Activated T-cell treated with anti-CD3 and anti-CD28 coated beads for 48 hours (primary cell): ENCODE measurements at places on chromosomes 3 and 15.

DNA sequence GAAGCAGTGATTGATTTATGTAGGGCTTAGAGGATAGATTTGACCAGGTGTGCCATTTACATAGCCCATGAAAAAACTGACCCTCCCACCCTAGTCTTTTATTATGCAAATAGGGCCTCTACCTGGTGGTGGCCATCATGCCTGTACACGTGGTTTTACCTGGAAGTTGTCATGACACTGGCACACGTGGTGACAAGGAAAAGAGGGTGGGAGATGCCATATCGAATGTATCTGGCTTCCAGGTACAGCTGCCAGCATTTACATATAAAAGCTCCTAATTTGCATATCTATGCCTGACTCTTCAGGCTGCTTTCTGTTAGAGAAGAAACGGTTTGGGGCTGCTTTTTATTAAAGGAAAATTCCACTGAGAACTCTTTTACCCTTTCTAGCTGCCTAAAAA lies 35.0 kb upstream of the DNAJC13 start:
- DNase-seq, result no peak

DNA sequence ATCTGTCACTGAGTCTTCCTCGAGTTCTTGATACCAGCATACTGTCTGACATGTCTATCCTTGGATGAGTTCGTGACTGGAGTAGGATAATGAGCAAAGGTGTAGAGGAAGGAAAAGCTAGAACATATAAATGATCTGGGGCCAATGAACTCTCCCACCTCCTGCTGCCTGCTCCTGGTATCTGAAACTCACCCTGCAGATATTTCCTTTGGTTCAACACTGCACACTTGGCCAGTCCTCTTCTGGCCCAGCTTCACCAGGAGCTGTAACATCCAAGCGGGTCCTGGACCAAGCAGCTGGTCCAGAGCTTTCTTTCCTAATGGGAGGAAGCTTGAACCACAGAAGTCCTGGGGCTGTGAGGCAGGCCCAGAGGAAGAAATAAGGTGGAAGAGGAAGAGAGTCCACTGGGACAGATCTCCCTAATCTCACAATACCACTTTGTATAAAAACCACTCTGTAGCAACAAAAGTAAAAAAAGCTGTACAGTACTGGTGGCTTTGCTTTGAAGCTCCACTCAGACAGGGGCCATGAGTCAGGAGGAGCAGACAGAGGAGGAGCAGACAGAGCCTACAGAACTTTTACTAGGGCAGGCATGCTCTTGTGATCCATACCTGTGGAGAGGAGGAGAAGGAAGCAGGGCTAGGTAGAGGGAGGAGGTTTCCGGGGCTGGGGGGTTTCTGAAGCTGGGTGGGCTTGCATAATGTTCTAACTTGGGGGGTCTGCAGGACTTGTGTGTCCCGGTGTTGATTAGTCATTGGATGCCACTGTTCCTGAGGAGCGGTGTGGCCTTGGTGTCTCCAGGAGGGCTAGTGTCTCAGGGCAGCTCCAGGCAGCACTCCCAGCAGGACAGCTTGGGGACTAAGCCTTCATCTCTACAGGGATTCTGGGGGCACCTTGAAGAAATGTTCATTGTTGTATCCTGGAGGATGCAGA lies 166.9 kb downstream of the ABHD5 start:
- DNase-seq, result no peak

GRCh38 chr15:43511012-43511885 lies 6.2 kb upstream of the MAP1A start:
- DNase-seq, result no peak

DNA sequence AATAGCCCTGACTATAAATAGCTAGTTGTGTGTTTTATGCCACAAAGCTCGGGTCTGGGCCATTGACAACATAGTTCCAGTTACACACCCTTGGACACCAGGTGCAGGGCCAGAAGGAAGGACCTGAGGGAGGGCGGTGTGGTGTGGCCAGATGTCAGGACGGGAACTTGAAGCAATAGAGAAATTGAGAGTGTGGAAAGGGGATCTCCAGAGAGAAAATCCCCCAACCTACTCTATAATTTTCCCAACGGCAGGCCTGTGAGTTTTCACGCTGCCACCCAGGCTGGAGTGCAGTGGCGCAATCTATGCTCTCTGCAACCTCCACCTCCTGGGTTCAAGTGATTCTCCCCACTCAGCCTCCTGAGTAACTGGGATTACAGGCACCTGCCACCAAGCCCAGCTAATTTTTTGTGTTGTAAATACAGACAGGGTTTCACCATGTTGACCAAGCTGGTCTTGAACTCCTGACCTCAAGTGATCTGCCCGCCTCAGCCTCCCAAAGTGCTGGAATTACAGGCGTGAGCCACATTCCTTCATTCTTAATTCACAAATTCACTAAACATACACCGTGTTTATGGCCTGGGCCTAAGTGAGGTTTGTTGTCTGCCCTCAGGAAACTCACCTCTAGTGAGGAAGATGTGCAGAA lies 70.8 kb upstream of the KLF13 start:
- no peak for DNase-seq

- no peak for DNase-seq
Observed at GRCh38 chr15:72034859-72035650, 82.9 kb downstream of the MYO9A start.

DNA sequence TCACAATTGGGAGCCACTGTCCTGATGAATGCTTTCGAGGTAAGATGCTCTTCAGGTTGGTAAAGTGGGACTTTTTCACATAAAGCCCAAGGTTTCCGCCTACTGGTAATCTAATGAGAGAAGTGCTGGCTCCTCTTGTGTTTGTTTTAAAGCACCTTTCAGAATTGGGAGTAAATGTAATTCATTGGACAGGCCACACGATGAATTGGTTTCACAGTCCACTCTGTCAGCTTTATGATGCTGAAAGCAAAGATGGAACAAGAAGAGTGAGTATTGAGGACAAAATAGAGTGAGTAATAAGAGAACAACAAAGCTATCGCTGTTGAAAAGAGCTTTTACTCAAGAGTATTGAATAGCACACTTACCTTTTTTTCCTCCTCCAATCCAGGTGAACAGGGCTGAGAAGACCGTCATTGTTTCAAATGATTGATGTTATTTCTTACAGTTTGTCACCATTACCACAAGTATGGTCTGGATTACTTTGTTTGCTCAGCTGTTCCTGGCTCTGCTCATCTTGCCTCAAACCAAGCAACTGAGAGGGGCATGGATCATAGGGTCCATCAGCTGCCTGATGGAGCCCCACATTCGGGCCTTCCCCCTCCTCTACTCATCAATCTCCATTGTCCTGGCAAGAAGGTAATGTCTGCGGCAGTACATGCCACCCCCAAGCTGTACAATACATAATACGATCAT lies 136.1 kb upstream of the CNTN4 start:
- DNase-seq, result no peak

DNA sequence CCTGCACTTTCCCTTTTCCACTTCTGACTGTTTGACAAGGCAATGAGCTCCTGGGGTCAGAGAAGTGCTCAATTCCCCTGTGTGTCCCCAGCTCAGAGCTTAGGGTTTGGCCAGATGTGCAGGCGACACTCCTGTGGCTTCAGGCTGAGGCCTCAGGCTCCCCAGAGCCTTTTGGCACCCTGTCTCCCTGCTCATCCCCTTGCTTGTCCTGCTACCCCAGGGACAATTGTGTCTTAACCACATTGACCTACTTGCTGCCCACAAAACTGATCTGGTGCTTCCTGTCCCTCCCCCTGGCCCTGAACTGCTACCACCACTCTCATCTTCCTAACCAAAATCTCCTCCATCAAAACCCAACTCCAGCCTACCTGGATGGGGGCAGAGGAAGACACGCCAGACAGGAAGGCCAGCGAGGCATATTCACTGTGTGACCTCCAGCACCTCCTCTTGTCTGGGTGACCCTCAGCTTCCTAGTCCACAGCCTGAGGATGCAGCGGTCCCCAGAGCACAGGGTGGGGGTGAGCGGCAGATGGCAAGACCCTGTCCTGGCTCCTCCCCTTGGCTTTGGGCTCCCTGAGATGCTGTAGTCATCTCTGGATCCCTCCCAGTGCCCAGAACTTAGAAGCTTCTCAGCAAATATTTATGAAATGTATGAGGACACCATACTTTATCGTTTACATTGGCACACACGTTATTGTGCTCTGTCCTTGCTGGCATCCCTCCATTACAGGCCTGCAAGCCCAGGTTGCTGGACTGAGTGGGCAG lies 98.9 kb upstream of the SLC6A6 start:
- no peak for DNase-seq

GRCh38 chr15:35306361-35306981 lies 221.4 kb upstream of the NANOGP8 start:
- DNase-seq, result no peak

- no peak for DNase-seq
Observed at GRCh38 chr15:81433462-81433861, 59.4 kb upstream of the TMC3 start.

- no peak for DNase-seq
Observed at GRCh38 chr3:51873253-51873766, 2.1 kb downstream of the IQCF5 start.

DNA sequence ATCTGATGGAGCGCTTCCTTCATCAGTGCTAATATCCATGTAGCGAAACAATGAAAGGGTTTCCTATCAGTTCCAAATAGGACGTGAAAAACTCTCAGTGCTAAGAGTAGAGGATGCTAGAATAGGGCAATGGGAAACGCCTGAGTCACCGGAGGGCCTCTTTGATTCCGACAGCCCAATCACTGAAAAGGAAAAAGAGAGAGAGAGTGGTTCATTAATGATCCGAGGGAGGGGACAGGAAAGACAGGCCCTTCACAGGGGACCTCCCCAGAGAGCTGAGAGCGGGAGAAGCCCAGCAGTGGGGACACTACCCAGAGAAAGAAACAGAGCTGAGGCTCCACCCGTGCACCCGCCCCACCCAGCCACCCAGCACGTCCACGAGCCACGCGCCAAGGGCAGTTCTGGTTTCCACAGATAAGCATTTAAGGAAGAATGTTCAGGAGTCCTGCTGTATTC lies 76.9 kb downstream of the RPN1 start:
- DNase-seq, result no peak

DNA sequence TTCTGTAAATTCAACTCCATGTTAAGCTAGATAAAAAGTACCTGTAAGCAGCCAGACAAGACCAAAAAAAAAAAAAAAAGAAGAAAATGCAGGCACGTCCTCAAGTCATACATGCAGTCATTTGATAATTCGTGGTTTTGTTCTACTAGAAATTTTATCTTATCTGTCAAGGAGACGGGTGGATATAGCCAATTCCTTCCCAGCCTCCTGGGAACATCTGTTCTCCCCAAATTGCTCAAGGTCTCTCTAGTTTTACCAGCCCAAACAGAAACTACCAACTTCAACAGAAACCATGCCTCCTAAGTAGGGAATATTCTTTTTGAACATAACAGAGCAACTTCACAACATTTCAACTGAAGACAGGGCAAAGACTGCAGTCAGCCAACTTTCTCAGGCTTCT lies 19.5 kb downstream of the RYK start:
- no peak for DNase-seq

- DNase-seq, result no peak
Observed at GRCh38 chr3:26622621-26623418, at the start of gene LRRC3B. Gene LRRC3B (plus strand): TSS chr3:26622772. CDS start chr3:26709673, 86,901 bp downstream.

- DNase-seq, result no peak
Observed at GRCh38 chr15:76401285-76401684, 64.7 kb downstream of the ISL2 start.

DNA sequence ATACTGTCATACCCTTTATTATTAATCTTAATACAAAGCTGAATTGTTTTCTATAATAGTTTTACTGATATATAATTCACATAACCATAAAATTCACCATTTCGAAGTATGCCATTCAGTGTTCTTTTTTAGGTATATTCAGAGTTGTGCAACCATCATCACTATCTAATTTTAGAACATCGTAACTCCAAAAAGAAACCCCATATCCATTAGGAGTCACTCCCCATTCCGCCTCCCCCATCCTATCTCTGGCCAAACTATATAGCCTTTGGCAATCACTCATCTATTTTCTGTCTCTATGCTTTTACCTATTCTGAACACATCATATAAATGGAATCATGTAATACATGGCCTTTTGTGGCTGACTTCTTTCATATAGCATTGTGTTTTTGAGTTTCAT lies 169.7 kb upstream of the GALNT15 start:
- DNase-seq, result no peak

DNA sequence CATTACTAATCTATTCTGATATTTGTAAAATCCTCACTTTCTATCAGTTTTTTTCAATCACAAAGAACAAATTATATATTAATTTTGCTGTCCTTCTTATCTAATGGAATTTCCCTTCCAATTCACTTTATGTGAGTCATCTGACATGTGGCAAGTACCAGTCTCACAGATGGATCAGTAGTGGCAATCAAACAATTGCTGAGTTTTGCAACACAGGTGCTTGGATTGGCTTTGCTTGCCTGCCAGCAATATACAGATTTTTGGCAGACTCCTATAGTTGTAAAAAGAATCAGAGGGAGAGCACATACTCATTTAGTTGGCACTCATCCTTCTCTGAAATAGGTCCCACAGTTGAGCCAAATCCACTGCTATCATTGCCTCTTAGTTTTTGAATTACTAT lies 83.7 kb downstream of the BCHE start:
- DNase-seq, result no peak

- DNase-seq, result no peak
Observed at GRCh38 chr15:32677238-32677750, 35.8 kb downstream of the SCG5 start.

- no peak for DNase-seq
Observed at GRCh38 chr15:53658255-53658654, 101.2 kb downstream of the WDR72 start.

GRCh38 chr3:94614192-94614591 lies 551.3 kb downstream of the NSUN3 start:
- no peak for DNase-seq

DNA sequence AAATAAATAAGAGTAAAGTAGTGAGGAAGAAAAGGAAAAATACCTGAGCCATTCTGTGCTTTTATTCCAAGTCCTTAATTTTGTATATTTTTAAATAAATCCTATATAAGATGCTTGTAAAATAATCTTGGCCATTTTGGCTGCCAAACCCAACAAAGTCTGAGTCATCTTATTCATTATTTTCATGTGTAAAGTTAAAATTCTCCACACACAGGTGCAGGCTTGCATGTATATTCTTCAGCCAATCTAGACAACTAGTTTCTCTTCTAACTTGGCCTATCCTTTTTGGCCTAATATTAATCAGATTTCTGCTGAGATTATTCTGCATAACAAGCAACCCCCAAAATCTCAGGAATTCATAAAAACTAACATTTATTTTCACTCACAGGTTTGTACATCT lies 189.8 kb upstream of the ATP11B start:
- DNase-seq, result no peak
